ENCODE measurements at places on chromosomes 2 and 18.

DNA sequence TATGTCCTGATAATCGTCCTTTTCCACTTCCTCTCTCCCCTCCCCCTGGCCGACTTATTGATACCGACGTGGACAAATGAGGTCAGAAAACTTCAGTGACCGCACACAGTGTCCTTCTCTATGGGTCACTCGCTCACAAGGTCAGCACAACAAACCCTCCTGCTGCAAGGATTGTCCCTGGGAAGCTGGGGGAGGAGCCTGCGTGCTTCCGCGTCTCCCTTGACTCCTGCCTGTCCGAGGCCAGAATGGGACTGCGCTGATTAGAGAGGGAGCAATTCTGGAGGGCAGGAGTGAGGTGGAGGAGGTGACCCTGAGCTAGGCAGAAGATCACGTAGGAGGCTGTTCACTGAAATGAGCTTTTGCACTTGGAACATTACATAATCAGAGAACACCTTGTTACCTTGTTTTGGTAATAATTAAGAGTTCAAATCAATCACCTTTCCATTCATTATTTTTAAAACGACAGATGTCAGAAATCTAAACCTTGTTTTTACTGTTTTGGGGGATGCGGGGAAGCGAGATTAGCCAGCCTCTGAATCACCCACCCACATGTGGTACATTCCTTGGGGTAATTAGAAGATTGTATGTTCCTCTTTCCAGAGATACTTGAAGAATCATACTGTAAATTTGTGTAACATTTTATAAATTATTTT is 70.6 kb downstream of the CTAGE1 start:
- peak; percentile 32 for DNase-seq

GRCh38 chr2:180412219-180412618 is 405.1 kb upstream of the CWC22 start:
- no peak for DNase-seq

DNA sequence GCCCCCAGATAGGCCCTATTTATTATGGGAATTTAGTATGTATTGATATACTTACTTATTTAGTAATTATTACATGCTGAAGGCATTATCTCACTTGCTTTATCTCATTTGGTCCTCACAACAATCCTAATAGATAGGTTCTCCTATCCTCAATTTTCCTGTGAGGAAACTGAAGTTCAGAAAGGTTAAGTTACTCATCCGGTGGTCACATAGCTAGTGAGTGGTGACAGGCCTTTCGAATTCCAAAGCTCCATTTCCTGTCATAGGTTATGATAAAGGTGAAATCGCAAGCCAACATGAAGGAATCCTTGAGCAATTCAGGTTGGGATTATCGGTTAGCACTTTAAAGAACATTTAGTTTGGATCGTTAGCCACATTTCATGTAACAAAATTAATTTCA is 33.3 kb downstream of the NAB1 start:
- peak; percentile 71 for DNase-seq

DNA sequence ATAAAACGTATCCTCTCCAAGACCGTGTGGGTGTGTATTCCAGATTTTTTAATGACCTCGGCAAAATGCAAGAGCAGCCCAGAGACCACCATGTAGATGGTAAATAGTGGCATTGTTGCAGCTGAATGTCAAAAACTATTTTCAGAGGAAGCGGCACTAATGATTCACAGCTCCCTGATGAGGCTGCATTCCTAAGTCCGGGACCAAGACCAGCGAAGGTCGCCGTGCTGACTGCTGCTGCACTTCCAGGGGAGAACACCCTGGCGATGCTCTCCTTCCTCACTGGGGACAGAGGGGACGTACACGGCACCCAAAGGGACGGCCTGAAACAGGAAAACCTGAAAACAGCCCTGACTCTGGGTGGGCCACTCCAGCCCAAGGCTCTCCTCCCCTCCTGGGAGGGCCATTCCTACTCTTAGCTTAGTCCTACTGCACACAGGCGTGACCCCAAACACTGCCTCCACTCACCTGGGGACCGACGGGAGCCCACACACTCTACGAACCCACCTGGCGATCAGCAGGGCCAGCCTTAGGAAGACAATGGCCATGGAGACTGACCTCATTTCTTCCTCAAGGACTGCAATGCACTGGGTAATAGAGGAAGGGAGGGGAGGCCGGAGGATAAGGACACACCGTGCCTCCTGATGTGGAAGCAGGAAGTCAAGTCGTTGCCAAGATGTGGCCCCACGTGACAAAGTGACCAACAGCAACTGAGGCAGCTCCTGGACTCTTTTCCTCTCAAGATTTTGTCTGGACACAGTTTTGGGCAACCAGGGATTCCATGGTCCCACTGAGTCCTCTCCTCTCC is 82.8 kb downstream of the ZNF516 start:
- DNase-seq = peak; percentile 42

GRCh38 chr18:22132763-22133162 is 36.6 kb upstream of the GATA6 start:
- no peak for DNase-seq

GRCh38 chr2:176127774-176128072 is 1.8 kb upstream of the HOXD8 start:
- DNase-seq = no peak

- DNase-seq = no peak
Measured at GRCh38 chr18:49853436-49853835, 40.1 kb upstream of the ACAA2 start.

- peak; percentile 78 for DNase-seq
Measured at GRCh38 chr2:49240608-49241007, 86.3 kb upstream of the FSHR start.

GRCh38 chr2:75025633-75026380 is 67.4 kb downstream of the POLE4 start:
- DNase-seq = no peak

- no peak for DNase-seq
Measured at GRCh38 chr2:96146881-96147592, 1.8 kb upstream of the DUSP2 start.

GRCh38 chr2:216413882-216414281 is 1.6 kb downstream of the SMARCAL1 start:
- DNase-seq = no peak

DNA sequence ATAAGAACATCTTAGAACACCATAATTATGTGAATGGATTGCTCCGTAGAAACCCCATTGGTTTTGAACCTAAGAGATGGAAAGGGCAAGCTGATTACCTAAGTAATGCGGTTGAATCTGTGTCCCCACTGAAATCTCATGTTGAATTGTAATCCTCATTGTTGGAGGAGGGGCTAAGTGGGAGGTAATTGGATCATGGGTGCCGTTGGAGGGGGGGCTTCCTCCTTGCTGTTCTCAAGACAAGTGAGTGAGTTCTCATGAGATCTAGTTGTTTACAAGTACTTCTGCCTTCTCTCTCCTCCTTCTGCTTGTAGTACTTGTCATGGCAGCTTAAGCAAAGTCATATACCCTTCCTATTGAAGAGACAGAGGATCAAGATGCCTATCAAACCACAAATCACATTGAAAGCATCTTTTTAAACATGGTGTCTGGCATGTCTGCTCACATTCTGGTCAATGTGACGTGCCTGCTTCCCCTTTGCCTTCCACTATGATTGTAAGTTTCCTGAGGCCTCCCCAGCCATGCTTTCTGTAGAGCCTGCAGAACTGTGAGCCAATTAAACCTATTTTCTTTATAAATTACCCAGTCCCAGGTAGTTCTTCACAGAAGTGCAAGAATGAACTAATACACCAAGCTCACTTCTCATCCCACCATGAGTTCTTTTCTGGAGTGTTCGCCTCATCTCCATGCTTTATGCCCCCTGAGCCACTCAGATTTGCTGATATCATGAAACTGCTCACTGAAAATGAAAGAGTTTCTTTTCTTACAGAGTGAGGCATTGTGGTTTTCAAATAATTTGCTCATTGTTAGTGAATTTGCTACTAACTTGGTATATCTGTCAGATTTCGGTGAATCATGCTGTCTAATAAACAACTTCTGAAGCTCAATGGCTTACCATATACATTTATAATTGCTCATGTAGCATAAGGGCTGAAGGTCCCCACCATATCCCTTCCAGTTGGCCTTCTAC is 23.6 kb downstream of the KCNE4 start:
- peak; percentile 65 for DNase-seq

- no peak for DNase-seq
Measured at GRCh38 chr2:203661279-203661908, 45.0 kb upstream of the CD28 start.

- DNase-seq = no peak
Measured at GRCh38 chr2:240358821-240359397, 76.6 kb upstream of the GPC1 start.

- no peak for DNase-seq
Measured at GRCh38 chr2:223442847-223443246, 159.3 kb downstream of the SCG2 start.
